ENCODE measurements at places on chromosomes 7 and 10.
A peak's percentile ranks its signal among the peaks of the same experiment; 100 is the strongest.

DNA sequence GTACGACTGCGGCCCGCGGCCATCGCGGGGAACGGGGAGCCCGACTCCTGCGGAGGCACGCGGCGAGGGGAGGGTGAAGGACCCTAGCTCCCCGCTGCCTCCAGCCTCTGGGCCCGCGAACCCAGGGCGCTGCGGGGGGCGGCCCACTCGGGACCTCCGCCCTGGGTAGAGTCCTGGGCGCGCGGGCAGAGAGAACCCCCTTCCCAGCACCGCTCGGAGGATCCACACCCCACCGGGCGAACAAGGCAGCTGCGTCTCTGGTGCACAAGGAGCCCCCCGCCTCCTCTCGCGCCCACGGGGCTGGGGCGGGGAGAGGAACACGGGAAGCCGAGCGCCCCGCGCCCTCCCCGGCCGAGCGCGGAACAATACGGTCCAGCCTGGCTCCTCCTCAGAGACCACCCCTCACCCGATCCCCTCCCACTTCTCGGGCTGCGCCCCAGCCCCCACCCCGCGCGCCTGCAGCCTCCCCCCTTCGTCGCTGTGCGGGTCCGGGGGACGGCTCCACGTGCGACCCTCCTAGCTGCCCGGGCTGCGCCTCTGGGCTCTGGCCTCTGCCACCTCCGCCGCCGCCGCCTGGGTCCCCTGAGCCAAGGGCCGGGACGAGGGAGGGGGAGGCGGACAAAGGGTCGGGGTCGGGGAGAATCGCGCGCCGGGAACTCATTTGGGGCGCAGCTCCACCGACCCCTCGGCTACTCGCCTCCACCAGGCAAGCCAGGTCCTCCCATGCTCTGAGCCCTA lies at the start of gene WDR86:
WDR86 (minus strand) TSS at position 372 of the 738 bp plus-strand sequence. CDS start 449 bp downstream, outside the sequence.
- DNase-seq: no peak

DNA sequence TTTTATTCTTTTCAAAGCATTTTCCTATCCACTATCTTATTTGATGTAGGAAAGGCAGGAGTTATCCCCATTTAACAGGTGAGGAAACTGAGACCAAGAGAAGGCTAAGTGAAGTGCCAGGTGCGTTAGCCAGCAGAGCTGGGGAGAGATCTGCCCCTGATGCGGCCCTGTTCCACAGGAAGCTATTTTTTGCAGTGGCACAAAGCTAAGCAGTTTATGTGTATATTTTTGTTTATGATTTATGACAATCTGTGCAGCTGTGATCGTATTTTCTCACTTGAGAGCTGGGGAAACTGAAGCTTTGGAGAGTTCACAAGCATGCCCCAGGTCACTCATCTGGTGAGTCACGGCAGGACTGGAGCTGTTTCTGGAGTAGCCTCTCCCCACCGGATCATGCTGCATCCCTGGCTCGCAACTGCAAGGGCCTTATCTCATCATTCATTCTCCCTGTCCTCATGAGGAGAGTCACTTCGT lies 38.8 kb downstream of the SLC29A3 start:
- DNase-seq: no peak

GRCh38 chr10:127306479-127306878 lies 110.1 kb upstream of the INSYN2A start:
- DNase-seq: no peak

GRCh38 chr7:27199849-27200760 lies at the start of gene HOXA13:
Gene HOXA13, minus strand, starts transcription at chr7:27200091. Its CDS starts 14 bp downstream, at chr7:27200077.
- no peak for DNase-seq

DNA sequence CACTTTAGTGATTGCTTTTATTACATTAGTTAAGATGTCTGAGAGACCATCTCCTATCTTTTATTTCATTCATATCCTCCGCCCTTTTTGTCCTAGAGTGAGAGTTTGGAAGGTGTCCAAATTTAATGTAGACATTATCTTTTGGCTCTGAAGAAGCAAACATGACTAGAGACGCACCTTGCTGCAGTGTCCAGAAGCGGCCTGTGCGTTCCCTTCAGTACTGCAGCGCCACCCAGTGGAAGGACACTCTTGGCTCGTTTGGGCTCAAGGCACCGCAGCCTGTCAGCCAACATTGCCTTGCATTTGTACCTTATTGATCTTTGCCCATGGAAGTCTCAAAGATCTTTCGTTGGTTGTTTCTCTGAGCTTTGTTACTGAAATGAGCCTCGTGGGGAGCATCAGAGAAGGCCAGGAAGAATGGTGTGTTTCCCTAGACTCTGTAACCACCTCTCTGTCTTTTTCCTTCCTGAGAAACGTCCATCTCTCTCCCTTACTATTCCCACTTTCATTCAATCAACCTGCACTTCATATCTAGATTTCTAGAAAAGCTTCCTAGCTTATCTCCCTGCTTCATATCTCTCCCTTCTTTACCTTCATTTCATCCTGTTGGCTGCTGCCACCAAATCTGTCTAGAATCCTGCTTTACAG lies 10.4 kb upstream of the CLCN1 start:
- peak; percentile 66 for DNase-seq

DNA sequence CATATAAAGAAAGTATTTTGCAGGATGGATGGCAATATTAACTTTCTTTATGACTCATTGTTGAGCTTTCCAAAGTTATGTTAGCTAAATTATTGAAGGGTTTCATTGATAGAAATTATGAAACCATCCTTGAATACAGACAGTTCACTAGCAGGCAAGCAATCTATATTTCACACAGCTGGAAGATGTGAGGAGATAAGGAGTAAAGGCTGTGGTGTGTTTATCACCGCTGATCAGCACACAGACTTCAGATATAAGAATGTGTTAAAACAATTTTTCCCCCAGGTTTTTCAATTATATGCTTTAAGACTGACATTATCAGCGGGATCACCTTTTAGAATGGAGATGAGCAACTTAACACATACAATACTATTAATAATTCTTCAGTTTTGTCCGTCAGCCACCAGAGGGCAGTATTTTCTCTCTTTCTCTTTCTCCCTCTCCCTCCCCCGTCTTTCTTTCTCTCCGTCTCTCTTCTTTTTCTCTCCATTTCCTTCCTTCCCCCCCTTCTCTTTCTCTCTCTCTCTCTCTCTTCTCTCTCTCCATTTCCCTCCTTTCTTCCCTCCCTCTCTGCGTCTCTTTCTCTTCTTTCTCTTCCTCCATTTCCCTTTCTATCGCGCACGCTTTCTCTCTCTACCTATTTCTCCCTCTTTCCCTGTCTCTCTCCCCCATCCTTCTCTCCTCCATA lies 62.9 kb upstream of the FAM171A1 start:
- DNase-seq: no peak

DNA sequence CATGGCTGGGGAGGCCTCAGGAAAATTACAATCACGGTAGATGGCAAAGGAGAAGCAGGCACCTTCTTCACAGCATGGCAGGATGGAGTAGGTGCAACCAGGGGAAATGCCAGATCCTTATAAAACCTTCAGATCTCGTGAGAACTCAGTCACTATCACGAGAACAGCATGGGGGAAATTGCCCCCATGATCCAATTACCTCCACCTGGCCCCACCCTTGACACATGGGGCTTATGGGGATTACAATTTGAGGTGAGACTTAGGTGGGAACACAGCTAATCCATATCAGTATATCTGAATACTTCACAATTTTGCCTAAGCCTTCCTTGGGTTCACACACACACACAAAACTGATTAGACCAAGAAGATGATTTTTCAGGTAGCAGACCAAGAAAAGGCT lies 145.1 kb upstream of the COL1A2 start:
- DNase-seq: no peak

DNA sequence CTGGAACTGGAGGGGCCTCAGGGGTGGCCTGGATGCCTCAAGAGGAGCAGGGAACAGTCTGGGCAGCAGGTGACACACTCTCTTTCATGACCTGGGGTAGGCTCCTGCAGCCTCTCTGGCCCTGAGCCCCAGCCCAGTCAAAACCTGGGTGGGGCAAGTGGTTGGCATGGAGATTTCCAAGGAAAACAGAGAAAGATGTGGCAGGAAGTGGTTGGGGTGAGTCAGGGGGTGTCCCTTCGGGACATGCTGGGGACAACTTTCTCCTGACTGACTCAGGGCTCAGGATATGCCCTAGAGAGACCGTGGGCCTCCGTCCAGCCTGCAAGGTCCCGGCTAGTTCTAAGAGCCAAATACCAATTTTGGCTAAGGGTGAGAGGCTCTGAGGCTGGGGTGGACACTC lies 2.9 kb downstream of the AQP1 start:
- DNase-seq: no peak

DNA sequence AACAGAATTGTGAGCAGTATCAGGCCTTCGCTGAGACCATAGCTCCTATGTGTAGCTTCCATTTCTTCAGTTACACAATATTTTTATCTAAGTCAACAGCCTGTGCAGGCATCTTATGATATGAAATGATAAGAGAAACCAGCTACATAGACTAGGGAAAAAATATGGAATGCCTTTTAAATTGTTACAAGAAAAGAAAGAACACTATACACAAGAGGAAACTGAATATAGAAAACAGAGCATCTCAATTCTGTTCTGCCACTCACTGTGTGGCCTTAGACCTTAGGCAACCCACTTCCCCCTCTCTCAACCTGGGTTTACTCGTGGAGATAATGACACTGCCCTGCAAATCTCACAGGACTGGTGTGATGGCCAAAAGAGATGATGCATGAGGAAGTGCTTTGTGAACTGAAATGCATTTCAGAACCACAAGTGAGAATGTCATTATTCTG lies 132.9 kb downstream of the LRRN3 start:
- DNase-seq: no peak

DNA sequence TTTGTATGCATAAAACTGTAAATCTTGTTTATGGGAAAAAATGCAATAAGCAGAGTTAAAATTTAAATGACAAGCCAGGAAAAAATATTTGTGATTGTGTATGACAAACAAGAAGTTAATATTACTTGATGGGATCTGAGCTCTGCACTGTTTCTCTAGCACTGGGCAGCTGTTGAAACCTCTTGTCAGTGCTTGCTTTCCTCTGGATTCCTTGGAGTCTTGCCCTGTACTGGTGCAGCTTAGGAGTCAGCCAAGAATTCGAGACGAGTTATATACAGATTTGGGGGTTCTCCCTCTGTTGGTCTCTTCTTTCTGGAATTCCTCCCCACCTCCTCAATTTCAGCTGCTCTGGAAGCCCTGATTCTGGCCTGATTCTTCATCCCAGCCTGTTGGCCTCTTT lies 24.3 kb upstream of the OPN4 start:
- no peak for DNase-seq

- no peak for DNase-seq
These were observed 96.8 kb downstream of the INPP5A start for GRCh38 chr10:132634241-132634946.

DNA sequence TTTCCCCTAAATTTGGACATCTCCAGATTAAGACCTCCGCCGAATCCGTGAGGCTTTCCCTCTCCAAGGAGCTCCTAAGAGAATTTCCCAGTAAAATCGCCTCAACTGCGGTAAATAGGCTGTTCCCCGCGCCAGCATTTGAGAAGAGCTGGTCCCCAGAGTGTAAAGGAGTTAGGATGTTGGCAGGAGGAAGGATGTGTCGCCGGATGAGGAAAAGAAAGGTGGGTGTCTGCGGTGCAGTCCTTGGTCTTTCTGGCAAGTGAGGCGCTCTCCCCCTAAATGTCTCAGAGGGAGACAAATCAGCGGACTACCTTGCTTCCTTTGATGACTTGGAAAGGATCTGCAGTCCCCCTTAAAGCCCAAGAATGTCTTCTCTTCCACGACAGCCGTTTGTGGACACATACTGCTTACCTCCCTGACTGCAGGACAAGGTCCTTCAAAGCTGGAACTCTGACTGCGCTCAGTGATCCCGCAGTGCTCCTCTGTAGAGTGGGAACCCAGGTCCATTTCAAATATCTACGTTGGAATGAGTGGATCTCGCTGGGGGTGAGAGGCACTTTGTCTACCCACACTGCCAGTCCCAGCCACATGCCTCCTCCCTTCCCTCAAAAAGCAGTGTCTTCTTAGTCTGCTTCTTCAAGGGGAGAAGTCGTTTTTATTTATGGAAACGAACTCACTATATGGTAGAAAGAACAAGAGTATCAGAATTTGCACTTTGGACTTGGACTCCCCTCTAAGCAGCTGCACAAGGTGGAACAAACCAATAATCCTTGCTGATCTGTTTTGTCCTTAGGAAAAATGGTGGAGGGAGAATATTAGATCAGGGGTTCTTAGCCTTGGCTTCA lies 1.1 kb upstream of the DLG5 start:
- no peak for DNase-seq

DNA sequence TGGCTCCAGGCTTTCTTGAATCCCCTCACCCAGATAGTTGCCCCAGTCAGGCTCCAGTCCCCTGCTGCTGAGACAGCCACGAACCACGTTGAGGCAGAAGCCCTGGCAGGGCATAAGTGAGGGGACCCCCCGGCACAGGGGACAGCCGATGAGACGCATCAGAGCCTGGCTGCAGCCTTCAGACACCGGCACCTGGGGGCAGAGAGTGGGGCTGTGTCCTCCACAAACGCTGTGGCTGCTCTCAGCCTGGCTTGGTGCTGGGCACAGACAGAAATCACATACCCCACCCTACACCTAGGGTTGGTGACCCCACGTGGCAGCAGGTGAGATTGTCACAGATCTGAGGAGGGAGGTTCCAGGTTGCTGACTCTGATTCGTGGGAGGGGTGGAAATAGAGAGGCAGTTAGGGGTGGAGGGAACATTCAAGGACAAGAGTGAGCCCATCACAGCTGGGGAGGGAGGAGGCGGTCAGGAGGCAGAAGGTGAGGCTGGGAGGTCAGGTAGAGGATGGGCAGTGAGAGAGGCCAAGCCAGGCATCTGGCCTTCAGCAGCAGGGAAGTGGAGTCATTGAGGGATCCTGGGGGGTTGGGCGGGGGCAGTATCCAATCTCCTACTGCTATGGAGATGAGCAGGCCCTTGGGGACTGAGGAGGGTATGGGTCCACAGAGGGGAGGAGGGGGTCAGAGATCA lies 3.2 kb downstream of the GPC2 start:
- DNase-seq: no peak

DNA sequence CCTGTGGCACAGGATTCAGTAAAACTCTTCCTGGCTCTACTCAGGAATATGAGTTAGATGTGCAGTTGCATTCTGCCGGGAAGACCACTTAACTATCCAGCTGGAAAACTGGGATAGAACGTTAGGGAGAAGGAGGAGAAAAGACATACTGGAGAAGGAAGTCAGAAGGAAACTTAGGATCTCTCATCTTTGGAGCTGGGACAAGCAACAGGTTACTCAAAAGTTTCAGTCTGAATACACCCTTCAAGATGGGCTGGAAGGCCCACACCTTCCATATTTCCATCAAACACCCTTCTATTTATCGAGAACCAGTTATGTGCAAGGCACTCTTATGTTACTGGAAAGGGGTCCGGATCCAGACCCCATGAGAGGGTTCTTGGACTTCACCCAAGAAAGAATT lies 440.4 kb upstream of the NRP1 start:
- DNase-seq: no peak

GRCh38 chr10:71921324-71922027 lies 42.7 kb upstream of the CHST3 start:
- DNase-seq: no peak

- no peak for DNase-seq
These were observed 516.5 kb downstream of the PHTF2 start for GRCh38 chr7:78315119-78315518.
